Stimulated activated CD8-positive, alpha-beta memory T cell treated with anti-CD3 and anti-CD28 coated beads, Interleukin-4, amount 100 ng/mL, for 24 hours (primary cell): ENCODE measurements at places on chromosomes 12 and 14.

DNA sequence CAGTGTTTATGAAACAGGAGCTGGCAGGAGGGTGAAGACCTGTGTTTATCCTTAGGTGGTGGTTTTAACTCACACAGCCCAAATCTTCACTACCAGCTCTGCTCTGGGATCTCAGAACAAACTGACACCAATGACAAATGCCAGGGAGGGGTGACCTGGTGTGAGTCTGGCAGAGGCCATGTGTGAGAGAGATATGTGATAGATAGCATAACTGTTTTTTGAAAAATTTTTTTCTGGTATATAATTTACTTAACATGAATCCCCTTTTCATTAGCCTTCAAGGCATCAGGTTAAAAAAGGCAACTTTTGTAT lies 51.5 kb downstream of the SLC38A4 start:
- DNase-seq: no peak

DNA sequence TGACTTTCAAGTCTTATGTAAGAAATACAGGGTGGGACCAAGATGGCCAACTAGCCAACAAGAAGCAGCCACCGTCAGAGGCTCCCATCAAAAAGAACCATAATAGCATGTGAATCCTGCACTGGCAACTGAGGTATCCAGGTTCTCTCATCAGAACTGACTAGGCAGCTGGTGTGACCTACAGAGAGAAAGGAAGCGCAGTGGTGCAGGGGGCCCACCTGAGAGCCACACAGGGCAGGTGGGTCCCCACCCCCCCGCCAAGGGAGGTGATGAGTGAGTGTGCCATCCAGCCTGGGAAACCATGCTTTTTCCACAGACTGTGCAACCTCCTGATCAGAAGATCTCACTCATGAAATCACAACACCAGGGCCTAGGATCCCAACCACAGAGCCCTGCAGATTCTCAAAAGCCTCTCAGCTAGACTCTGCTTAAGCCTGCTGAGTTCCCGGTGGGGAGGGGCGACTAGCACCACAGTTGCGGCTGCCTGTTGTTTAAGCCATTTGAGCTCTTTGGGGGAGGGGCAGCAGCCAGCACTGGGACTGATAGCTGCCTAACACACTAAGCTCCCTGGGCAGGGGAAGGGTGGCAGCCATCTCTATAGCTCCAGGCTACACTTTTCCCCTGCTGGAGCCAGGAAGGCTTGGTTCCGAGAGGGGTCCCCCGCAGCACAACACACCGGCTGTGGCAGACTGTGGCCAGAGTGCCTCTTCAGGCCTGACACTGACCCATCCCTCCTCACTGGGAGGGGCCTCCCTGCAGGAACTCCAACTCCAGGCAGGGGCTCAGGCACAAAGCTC lies 75.3 kb downstream of the GARIN6 start:
- no peak for DNase-seq

GRCh38 chr14:75724414-75725204 lies 63.6 kb downstream of the TTLL5 start:
- DNase-seq: no peak

GRCh38 chr12:57094208-57095160 lies 5.6 kb downstream of the NAB2 start:
- DNase-seq: no peak

DNA sequence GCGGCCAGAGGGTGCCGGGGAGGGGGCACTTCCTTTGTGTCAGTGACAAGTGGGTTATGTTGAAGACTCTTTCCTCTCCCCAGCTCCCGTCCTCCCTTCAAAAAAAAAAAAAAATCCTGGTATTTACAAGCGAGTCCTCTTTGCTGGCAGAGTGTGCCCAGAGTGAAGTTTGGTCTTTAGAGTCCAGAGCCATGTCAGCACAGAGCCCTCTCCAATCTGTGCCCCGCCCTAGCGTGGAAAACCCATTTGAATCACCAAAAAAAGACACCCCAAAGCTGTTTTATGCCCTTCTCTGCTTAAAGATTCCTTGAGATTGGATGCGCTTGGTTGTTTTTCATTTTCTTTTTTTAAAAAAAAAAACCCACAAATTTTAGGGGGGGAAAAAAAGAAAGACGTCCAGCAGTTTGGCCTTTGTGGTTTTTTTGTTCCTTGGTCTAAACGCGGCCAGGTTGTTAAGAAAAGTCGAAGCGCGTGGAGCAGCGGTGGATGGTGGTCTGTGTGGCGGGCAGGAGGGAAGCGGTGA lies 3.3 kb downstream of the NKX2-1 start:
- no peak for DNase-seq

DNA sequence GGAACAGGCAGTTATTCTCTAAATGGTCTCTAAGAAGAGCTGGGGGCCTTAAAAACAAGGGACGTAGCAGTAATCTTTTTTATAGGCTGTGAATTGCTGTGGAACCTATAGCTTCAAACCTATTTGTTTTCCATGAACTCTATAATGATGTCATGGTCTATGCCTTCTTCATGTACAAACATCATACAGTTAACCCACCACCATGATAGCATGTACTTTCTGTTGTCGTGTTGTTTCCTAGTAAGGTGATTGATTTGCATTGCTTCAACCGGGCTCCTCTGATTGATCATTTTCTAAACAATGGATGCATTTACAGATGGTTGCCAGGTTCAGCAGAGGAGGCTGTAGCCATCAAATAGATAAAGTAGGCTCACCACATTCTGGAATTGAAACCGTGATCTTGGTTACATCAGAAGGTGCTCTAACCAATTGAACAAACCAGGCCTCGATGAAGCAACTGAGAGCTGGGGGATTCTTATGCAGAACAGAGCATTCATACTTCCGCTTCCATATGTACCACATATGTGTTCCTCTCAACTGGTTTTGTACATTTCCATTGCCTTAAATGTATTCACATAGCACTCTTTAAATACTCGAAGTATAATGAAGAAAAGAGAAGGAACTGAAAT lies 25.6 kb upstream of the PCNX1 start:
- DNase-seq: no peak

DNA sequence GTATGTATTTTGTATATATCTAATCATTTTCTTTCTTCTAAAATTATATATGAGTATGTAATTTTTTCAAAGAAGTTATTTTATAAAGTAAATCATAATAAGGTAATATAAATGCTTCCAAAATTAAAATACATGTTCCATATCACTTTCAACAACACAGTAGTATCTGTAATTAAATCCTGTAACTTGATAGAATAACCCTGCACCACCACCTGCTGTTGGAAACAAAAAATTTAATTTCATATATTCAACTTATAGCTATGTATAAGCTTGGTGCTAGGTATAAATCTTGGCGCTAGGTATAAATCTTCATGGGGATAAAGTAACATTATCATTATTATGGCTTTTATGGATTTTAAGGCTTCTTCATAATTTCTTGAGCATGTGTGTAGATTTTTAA lies 149.7 kb upstream of the DCN start:
- DNase-seq: no peak

GRCh38 chr14:36177489-36177888 lies 967 bp upstream of the PTCSC3 start:
- no peak for DNase-seq

GRCh38 chr12:117845271-117845904 lies 123.4 kb downstream of the KSR2 start:
- DNase-seq: no peak

DNA sequence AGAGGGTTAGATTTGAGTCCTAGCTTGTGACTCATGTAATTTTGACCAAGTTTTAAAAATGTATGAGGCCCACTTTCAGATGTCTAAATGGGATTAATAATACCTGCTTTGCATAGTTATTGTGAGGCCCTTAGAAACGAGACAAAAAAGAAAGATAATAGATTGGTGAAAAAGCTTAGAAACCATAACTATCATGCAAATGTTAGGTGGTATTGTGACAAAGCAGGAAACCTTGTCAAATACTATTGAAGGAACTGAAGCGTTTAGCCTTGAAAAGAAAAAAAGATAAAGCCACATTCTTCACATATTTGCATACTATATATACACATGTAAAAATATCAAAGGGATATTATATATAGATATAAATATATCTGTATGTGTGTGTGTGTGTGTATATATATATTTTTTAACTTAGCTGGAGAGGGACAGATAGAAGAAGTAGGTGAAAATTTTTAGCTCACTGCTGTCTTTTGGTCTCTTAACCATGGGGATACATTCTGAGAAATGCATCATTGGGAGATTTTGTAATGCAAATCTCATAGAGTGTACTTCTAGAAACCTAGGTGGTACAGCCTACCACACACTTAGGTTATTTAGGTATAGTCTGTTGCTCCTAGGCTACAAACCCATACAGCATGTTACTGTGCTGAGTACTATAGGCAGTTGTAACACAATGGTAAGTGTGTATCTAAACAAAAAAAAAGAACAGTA lies 270.3 kb downstream of the CCDC91 start:
- no peak for DNase-seq

GRCh38 chr12:110744601-110745264 lies 2.0 kb upstream of the PPP1CC start:
- DNase-seq: no peak

GRCh38 chr14:79332504-79333197 lies 878.7 kb downstream of the DIO2 start:
- no peak for DNase-seq

DNA sequence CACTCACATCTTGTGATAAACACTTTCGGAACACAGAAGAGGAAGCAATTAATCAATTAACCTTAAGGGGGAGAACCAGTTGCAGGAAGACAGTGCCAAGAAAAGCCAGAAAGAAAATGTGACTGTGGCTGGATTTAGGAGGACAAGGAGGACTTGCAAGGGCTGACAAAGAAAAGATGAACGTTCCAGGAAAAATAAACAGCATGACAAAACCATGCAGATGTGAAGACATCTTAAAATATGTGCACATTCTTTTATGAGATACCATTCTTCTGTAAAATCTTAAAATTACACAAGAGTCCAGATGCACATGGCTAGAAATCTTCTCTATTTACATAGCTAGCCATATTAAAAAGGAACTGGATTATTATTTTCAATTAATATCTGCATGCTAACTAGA lies 33.4 kb downstream of the KITLG start:
- DNase-seq: no peak

GRCh38 chr12:49983892-49984291 lies 11.1 kb downstream of the AQP6 start:
- DNase-seq: no peak

DNA sequence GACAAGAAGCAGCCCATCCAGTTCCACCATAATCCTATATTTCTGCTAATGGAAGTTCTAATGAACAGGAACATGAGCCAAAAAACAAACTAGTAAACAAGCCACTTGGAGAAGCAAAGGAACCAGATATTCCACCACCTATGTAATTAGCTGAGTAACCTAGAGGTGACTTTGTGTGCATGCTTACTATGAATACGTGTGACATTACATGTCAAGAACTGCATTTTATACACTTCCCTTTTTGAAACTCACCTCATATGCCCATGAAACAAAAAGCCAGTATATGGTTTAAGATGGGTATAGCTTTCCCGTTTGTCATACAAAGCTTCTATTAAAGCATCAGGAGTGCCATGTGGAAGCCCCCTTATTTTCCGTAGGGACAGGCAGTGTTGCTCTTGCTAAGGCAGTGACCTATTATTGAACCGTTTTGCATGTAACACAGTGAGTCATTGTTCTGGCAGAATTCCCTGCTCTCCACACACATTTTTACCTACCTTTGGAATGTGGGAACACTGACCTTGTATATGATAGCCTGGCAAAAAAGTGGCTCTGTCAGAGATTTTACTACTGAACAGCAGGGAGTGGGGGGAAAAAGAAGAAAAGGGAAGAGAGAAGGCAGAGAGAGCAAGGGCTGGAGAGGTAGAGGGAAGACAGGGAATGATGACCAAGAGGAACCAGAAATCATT lies 34.8 kb upstream of the FRMD6 start:
- no peak for DNase-seq

DNA sequence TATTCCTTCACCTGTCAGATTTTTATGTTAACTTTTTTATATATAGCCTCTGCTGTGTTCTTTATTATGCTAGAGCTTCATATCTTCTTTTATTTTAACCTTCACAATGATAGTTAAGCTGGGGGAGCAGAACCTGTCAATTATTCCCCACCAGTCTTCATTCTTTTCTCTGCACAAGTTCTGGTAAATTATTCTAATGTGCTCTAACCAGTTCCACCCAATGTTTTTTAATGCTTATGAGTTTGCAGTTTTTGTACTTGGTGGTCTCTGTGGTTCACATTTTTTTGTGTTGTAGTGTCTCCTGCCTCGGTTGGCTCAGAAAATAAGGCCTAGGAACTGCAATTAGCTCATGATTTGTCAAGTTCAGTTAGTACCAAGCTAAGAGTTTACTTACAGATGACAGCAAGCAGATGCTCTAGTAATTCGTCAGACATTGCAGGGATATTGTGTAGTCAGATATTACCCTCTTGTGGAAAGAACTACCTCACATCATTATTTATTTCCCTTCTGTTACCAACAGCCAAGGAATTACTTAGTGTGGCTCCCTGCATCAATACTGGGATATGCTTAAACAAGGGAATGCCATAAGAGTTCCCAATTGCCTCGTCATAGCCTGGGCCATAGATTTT lies 14.5 kb downstream of the DYRK2 start:
- DNase-seq: no peak

- DNase-seq: no peak
Observed at GRCh38 chr14:69701291-69701690, 65.7 kb upstream of the SRSF5 start.

- DNase-seq: no peak
Observed at GRCh38 chr14:68924186-68925158, 54.6 kb downstream of the ACTN1 start.

GRCh38 chr12:56220611-56221231 lies 1.0 kb downstream of the RNF41 start:
- DNase-seq: no peak

- no peak for DNase-seq
Observed at GRCh38 chr12:123853396-123854070, 91.4 kb downstream of the DNAH10 start.

DNA sequence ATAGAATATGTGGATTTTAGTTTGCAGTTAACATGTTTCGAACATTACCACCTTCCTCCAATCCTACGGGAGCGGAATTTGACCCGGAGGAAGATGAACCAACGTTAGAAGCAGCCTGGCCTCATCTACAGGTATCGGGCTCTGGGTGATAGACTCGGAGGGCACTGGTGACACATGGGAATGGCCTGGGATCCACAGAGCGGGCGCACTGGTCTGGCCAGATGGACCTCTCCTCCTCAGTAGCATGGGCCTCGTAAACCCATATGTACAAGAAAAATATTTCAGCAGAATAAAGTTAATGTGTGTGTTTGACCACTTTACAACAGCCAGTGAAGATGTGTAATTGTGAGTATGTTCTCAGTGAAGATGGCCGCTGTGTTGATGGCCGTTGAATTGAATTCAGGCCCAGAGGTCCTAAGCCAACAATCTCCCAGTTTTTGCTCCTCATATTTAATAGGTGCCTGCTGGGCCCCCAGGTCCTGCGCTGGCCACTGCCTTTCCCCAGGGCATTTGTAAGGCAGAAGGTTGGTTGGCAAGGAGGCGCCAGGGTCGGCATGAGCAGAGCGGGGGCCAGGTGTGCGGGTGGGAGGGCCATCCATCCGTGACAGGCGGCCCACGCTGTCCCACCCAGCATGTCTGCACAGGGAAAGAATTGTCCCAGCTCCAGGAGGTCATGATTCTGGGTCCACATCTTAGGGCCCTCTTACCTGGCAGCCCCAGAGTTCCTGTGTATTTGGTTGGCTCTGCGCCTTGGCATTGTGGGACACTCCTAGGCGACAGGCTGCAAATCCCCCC lies 82.0 kb upstream of the DYNC1H1 start:
- no peak for DNase-seq

GRCh38 chr12:67741270-67741669 lies 92.7 kb downstream of the DYRK2 start:
- no peak for DNase-seq
